Vagina (tissue), 2 donors: ENCODE measurements at places on chromosomes 5 and 9.

GRCh38 chr5:8949908-8950307, 596.0 kb downstream of the SEMA5A start:
- no peak for DNase-seq

- DNase-seq = no peak
Observed at GRCh38 chr9:16823906-16824305, 46.6 kb downstream of the BNC2 start.

GRCh38 chr5:79070350-79070667, 742 bp downstream of the BHMT2 start:
- no peak for DNase-seq

DNA sequence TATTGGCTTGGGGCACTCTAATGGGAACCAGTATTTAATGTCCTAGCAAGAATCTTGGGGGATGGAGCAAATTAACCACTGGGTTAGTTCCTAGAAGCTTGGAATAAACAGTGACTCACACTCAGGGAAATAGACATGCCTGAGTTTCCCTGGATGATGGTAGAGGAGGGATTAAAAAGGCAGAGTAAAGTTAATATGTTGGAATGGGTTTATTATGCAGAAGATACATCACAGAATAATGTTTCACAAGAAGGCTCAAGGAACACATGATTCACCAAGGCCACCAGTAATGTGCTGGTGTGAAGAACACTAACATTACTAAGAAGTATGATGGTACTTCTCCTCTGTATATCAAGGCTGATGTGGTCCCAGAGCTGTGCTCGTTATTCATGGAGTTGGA, 752.9 kb upstream of the SEMA6A start:
- DNase-seq = no peak
